A172 (cell line): ENCODE measurements at places on chromosomes 7 and 10. TPM values are rescaled to one million over a fixed set of nuclear protein-coding genes. Genes with fewer than 3 reads are reported as not detected.

DNA sequence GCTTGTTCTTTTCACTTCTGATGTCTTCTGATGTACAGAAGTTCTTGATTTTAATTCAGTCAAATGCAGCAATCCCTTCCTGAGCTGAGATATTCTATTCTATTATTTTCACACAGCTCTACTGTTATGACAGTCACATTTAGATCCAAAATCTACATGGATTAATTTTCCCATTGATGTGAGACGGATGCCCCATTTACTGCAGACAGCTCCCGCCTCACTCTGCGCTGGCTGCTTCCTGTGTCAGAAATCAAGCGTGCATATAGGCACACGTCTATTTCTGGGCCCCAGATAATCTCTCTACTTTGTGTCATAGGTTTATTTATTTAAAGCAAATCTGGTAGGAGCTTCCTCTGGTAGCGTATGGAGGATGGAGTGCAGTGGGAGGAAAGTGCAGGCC, 6.7 kb downstream of the BNIP3 start:
- no peak for DNase-seq

DNA sequence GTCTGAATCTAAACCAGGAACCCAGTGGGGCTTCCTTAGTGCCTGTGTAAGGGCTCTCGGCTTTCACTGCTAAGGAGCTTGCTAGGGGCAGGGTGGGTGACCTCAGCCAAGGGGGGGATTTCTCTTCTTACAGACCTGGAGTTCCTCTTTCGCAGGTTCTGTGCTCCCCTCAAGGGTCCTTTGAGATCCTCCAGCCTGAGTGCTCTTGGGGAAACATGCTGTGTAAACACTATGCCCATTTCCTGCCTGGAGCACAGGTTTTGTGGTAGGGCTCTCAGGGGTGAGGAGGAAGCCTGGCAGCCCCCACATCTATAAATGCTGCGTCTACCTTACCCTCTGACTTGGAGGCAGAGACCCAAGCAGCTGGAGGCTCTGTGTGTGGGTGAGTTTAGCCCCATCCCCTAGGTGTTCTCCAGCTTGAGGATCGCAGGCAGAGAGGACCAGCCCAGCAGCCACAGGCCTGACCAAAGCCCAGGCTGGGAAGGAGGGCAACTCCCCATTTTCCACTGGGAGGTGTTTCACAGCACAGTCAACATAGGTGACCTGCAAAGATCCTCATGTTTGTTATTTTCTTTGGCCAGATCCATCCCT, at the start of gene SFTPA1:
TSS of gene SFTPA1 (plus strand) at position 339 of the 591 bp plus-strand sequence. CDS start 887 bp downstream, outside the sequence.
- DNase-seq: no peak

The TMEM176A gene
- not detected in 2 replicates for total RNA-seq

GRCh38 chr10:127041552-127041951, 136.3 kb downstream of the DOCK1 start:
- DNase-seq: peak; percentile 25

The FAM180A gene
- 1.8 TPM in 1 of 2 replicates, not detected in the other for total RNA-seq

- no peak for DNase-seq
These were observed at the start of gene ACHE for GRCh38 chr7:100895701-100895955. Gene ACHE, minus strand, starts transcription at chr7:100895888. Its CDS starts 1,656 bp downstream, at chr7:100894232.

GRCh38 chr7:118046086-118046485, 137.9 kb upstream of the LSM8 start:
- DNase-seq: no peak

GRCh38 chr10:119550827-119551226, 8.3 kb upstream of the RGS10 start:
- DNase-seq: no peak

DNA sequence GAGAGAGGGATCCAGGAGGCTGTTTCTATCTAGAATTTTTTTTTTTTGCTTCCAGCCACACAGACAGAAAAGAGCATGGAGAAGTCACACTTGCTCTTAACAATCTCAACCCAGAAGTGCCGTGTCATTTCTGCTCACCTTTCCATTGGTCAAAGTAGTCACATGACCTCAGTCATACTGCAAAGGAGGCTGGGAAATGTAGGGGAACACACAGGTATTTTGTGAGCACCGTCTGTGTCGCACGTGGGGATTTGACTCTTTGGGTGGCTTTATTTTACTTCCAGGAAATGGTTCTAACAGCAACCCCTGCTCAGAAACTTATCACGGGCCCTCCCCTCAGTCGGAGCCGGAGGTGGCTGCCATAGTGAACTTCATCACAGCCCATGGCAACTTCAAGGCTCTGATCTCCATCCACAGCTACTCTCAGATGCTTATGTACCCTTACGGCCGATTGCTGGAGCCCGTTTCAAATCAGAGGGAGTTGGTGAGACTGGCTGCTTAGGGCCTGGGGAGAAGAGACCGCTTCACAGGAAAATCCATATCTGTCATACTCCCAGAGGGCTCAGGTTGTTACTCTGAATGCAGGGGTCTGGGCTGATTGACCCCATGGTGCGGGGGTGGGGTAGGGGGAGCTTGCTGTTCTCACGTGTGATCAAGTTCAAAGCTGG, 13.1 kb upstream of the CPA1 start:
- DNase-seq: no peak

GRCh38 chr7:158970132-158970531, 113.8 kb downstream of the DYNC2I1 start:
- DNase-seq: no peak

DNA sequence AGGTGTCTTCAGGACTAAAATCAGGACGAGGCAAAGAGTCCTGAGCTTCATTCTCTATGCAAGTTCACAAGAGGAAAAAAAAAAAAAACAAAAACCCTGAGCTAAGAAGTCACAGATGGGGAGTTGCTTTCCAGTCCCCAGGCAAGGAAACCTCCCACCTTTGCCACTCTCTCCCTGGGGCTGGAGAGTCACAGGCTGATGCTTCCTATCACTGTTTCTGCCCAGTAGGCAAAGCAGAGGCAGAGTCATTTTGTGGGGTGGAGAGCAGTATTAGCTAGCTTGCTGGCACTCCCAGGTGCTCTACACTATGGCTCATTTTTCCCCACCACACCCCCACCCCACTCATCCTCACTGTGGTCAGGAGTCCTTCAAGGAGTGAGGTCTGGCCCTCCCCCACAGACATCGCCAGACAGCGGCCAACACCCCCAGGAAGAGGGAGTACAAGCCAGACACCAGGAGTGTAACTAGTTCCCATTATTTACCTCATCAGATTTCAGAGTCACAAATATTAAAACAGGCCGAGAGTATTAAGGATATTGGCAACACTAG, 34.6 kb upstream of the UNC5B start:
- no peak for DNase-seq

- DNase-seq: no peak
These were observed 190.3 kb downstream of the DNAJB6 start for GRCh38 chr7:157526913-157527634.

DNA sequence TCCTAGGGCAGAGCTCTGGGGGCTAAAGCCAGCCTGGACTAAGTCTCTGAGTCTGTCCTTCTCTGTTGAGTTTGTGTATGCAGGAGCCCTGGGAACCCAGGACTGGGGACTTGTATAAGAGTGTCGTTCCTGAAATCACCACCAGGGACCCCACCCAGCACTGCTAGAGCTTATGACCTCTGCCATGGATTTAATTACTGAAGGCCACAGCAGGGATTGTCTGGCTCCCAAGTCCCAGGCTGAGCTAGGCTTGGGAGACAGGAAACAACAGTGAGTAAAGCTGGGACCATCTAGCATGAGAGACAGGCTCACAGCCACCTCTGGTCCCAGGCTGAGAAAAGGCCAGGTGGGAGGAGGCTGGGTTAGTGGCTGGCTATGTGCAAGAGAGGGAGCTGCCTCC, 1.4 kb upstream of the TSPAN15 start:
- peak; percentile 77 for DNase-seq

GRCh38 chr10:112899391-112900065, 50.5 kb upstream of the TCF7L2 start:
- no peak for DNase-seq

GRCh38 chr7:28660132-28660531, 247.8 kb downstream of the CREB5 start:
- no peak for DNase-seq

DNA sequence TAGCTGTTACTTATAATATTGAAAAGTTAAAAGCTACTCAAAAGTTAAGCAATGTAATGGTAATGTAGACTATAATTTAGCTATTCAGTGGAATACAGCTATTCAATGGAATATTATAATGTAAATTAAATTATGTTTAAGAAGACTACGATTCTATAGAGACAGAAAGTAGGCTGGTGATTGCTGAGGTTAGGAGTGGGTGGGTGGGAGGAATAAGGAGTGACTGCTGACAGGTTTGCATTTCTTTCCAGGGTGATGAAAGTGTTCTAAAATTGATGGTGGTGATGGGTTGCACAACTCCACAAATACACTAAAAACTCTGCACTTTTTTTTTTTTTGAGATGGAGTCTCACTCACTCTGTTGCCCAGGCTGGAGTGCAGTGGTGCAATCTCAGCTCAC, 21.4 kb downstream of the DENND2A start:
- no peak for DNase-seq

GRCh38 chr10:50674469-50675254, 50.9 kb upstream of the SGMS1 start:
- DNase-seq: no peak

The FXYD4 gene
- not detected in 2 replicates for total RNA-seq
